Panc1 (cell line): ENCODE measurements at places on chromosomes 1 and 21.

DNA sequence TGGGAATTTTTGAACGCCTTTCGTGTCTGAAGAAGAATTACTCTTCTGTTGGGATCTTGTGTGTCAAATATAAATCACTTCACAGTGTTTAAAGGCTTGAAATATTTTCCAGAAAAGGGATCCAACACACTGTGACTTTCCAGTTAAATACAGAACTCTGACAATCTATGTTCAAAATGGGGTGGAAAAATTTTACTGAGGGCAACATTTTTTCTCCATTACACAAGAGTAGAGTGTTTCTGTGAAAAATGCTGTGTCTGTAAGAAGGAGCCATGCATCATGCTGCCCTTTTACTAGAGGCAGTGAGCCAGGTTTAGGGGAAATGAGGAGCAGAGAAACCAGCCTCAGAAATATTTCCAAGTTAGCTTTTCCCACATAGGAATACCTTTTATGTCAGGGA, 86.5 kb downstream of the VPS13D start:
- DNase-seq: no peak

DNA sequence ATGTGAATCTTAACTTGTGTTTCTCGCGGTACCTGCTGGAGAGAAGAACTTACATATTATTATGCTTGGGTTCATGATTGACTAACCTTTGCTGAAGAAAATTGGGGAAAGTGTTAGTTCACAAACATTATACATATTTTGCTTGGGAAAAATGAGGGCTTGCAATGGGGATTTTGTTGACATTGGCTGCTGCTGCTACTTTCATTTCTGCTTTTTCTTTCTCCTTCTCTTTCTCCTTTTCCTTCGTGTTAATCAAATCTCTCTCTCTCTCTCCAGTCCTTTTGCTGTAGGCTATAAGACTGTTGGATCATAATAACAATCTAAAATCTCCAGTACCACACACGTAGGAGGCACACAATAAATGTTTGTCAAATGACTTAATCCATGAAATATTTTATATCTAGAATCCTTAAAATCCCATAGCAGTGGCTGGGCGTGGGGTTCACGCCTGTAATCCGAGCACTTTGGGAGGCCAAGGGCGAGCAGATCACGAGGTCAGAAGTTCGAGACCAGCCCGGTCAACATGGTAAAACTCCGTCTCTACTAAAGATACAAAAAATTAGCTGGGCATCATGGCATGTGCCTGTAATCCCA, 23.0 kb downstream of the IRF2BP2 start:
- DNase-seq: no peak

- no peak for DNase-seq
These were observed 24.8 kb upstream of the SLFNL1 start for GRCh38 chr1:41046347-41046775.

DNA sequence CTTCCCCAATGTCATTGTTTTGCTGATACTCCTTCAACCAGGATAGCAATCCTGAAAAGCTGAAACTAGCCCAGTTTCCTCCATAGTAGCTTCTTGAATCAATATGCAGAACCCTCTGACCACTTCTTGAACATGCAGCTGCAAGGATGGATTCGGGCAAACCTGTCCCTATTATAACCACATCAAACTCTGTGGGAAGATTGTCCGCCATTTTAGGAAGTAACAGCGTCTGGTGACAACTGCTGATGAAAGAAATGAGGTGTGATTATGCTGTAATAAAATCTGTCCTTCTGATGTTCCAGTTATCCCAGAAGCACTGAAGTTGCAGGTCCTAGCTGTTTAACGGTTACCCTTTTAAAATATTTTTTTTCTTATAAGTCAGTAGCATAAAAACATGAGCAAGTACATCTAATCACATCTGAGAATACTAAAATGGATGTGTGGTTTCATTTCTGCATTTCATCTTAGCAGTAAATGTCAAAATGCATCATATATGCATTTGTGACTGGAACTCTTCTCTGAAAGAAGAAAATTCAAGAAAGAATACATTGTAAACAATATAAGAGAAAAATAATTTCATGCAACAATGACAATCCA, 4.5 kb downstream of the CHML start:
- DNase-seq: no peak

- no peak for DNase-seq
These were observed 425.5 kb downstream of the LMO4 start for GRCh38 chr1:87754139-87754538.
